ENCODE measurements at places on chromosomes 7 and 10.

DNA sequence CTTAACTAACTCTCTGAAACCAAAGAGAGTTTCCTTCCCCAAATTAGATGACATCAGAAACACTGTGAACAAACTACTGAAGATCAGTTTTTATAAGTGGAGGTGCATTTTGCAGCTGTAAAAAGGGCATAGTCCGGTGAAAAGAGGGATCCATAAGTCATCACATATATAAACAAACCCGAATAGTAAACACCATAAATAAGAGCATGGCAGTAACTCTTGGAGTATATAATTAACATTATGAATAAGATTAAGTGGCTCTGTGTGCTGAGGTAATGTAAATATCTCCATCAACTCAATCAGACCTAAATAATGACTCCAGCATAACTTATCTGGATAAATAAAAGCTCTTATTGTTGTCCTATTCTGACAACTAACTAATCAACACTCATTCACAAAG is 43.0 kb upstream of the SHTN1 start:
- no peak for DNase-seq

GRCh38 chr10:3248526-3249306 is 76.1 kb upstream of the PITRM1 start:
- DNase-seq = no peak

GRCh38 chr10:5720182-5720581 is 35.5 kb downstream of the TASOR2 start:
- DNase-seq = no peak

- no peak for DNase-seq
Observed at GRCh38 chr7:155576416-155576815, 30.1 kb upstream of the CNPY1 start.

DNA sequence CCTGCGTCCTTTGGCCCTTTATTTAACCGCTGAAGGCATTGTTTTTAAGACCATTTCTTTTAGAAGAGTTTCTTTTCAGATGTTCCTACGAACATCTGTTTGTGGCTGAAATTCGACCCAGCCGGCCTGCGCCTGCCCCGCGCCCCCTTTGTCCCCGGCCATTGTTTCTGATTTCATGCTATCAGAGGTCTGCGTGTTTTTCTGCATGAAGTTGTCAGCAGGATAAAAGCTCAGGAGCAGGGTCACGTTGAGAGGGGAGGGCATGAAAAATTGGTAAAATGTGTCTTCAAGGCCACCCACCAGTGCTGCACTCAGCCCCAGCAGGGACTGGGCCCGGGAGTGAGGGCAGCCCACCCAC is 43.1 kb downstream of the NKX6-2 start:
- no peak for DNase-seq

DNA sequence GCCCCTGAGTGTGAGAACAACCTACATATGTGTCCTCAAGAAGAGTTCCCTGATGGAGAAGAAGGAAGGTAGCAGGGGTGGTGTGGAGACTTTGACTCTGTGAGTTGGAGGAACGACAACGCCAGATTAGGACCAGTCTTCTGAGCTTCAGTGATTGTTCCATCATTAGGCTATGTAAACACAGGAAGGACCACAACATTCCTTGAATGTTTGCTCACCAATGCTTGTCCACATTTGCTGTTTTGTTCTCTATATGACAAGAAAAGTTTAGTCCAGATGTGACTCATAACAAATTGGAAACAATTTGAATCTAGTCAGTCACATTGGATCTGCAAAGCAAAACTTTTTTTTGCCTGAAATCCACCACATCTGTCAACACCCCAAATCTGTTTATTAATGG is 62.7 kb downstream of the ENTPD1 start:
- DNase-seq = no peak

DNA sequence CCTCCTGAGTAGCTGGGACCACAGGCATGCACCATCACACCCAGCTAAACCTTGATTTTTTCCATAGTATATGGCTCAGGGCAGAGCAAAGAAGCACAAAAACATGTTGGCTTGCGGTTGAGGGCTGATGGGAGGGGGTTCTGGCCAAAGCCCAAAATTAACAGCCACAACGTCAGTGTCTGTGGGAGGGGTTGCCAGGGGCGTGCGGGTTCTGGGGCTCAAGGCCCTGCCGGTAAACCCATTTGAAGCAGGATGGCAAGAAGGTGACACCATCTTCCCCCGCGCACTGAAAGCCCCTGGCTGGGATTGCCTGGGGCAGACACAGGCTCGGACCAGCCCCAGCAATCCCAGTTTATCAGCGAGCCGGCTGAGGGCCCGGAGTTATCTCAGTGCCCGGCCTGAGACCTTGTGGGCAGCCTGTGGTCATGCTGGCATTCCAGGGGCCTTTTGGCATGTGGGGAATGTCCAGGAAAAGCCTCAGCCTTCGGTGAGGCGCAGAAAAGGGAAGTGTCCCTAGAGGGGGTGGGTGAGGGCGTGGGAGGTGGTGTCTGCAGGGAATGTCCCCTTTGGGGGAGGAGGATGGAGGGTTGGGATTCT is 167.7 kb upstream of the TNRC18 start:
- DNase-seq = no peak

- no peak for DNase-seq
Observed at GRCh38 chr7:50185951-50186682, 93.1 kb upstream of the ZPBP start.

- peak; percentile 9 for DNase-seq
Observed at GRCh38 chr7:129553899-129554461, 51.6 kb downstream of the SMKR1 start.

DNA sequence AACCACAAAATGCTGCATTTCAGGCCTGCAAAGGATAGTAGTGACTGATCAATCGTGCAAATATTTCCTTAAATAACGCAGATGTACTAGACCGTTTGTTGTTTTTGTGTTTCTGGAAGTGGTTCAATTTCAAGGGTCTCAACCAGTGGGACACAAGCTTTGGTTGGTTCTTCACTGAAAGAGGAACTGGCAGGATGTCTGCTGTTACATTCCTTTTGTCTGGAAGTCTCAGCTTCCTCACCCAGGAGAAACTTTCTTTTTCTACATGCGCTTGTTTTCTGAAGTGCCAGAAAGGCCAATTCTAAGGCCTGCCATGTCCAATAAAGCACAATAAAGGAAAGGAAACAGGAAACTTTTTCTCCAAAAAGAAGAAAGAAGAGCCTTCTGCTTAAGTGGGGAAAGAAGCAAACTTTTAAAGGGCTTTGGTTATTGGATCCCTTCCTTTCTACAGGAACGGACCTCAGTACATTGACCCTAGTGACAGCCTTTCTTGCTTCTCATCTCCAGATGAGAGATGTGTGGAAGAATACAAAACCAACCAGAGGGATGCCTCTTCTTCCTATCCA is 4.1 kb downstream of the DKK1 start:
- no peak for DNase-seq

DNA sequence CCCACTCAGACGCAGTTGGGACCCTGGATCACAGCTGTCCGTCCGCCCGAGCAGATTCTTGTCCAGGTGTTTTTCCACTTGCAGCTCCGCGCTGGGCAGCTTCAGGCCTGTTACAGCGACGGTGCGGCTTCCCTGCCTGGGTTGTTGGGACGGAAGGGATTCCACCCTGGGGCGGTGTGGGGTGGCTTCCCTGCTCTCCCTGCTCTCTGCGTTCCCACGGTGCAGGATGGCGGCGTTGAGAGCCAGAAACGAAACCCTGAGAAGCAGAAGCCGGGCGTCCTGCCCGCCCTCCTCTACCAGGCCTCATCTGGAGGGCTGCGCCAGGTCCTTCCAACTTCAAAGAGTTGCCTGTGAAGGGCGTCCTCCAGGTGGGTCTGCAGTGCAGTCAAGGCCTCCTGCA is 194.4 kb downstream of the ADARB2 start:
- no peak for DNase-seq

DNA sequence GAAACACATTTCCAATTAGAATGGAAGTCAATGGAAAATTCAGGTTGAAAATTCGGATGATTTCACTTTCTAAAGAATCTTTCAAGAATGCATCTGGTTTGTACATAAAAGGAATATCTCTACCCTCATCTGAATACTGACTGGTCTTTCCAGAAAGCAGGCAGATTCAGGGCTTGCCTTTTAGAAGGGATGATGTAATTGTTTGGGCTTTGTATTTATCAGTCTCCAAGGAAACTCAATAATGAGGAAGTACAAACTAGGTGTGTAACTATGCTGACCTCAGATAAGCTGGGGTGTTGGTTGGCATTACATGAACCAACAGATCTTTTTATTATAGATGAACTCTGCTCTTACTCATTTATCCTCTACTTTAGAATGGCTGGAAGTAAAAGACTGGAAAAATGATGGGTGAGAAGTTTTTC is 24.1 kb downstream of the PDLIM1 start:
- no peak for DNase-seq

DNA sequence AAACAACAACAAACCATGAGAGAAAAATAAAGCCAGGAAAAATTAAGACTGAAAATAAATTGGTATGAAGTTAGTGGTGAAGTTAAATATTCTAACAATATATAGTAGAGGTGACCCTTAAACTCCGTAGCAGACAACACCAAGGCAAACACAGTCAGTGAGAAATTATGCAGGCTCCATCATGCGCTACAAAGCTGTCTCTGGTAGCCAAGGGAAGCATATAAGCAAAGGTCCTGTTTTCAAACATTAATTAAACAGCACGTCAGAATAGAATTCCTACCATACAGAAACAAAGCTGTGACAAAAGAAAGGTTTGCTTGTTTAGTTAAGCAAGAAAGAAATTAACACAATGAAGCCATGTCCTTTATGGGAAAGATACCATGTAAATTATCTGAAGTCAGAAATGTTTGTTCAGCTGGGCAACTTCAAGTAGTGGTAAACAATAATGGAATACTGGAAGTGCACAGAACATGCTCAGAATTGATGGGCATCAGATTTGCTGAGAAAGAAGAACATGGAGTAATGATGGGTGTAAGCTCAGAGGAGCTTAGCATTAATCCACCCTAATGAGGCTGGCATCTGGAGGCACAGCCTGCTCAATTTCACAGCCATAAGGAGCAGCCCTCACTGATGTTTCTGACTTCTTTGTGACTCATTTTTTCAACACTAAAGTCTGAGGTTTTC is 75.7 kb downstream of the IGF2BP3 start:
- DNase-seq = no peak

- DNase-seq = no peak
Observed at GRCh38 chr7:69677054-69677852, 79.0 kb downstream of the AUTS2 start.

GRCh38 chr10:129631006-129631405 is 164.0 kb downstream of the MGMT start:
- no peak for DNase-seq

DNA sequence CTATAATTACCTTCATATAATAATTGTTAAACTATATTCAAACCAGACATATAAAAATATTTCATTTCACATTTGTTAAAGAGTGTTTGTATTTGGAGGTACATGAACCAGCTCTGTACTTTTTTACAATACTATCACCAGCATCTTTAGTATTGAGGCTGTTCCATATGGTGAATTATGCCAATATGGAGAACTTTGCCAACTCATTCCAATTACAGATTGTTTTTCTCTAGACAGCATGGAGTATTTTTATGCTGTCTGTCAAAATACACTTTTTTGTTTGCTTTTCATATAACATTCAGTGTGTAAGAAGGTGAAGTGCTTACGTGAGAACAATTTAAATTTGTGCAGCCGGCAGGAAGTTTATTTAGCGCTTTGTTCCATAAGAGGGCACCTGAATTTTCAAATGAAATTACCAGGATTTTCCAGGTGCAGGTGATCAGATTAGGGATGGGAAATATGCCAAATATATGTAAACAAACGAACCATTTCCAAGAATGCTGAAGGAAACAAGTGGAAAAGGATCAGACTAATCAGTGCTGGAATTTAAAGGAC is 54.9 kb downstream of the SEMA3E start:
- no peak for DNase-seq

DNA sequence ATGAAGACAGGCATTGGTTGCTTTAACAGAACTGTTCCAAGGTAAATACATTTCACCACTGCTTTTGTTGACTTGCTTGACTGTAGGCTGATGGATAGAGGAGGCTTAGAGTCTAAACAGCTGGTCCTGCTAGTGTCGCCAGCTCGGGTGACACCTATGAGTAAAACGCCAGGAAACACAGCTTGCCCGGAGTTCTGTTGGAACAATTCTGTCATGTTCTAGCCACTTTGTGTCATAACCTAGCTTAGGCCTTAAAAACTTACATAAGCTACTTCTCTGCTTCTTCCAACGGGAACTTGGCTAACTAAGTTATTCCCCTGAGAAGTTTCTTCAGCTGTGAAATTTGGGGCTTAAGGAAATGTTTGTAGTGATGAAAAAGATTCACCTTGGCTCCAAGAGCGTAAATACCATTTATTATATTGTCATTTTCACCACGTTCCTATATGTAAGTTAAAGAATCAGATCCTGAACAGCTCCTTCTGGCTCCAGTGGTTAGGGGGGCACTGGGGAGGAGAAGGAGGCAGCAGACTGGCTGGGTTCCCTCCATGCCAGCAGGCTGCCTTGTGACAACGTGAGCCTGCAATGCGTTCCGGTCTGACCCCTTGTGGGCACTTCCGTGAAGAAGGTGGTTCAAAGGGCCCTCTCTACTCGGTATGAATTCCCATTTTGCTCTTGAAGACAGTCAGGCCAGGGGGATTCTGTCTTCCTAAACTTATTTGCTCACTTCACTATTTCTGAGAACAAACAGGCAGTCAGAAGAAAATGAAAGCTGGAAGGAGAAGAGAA is 253.2 kb downstream of the BMPER start:
- no peak for DNase-seq

GRCh38 chr10:86670290-86670811 is 2.0 kb downstream of the LDB3 start:
- DNase-seq = no peak

Data from activated T-helper 1 cell treated with Interleukin-2 at 50 U/mL for 16 hours (primary cell).